Spleen (tissue), 13 donors: ENCODE measurements at places on chromosomes 11 and 22.

DNA sequence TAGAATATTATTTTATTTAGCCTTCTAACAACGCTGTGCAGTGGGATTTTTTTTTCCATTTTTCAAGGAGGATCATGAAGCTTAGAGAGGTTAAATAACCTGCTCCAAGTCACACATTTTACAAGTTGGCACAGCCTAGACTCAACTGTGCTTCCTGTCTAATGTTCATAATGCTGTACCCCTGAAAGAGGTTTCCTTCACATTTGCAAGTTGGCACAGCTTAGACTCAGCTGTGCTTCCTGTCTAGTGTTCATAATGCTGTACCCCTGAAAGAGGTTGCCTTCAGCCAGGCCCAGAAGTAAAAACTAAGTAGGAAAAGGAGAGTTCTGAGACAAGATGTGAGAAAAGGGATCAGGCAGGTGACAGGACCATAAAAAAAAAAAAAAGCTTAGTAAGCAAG, 7.9 kb upstream of the HEPACAM start:
- DNase-seq: no peak

GRCh38 chr11:17853280-17853679, 118.7 kb downstream of the KCNC1 start:
- DNase-seq: no peak

DNA sequence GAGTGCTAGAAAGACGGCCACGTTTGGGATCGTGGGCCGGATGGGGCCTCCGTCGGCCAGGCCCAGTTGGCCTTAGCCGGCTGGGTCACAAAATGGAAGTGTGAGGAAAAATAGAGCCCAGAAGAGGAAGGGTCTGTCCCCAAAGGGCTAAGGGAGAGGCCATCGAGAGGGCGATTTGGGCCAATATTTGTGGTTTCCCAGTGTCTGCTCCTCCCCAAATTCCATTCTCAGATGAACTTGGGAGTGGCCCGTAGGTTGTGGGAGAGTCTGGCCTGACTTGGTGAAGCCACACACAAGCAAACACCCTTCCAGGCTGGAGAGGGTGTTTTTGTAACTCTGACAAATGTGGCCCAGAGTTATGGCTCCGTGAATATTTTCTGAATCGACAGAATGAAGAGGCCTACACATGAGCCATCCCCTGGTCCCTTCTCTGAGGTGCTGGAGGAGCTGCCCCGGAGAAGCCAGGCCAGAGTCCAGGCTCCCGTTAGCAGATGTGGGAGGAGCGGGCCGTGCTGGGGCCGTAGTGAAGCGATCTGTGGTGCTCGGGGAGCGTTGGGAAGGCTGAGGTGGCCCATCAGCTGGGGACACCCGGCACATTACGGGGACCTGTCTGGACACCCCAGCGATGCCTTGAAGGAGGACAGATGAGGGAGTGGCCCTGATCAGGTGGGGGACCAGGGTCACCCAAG, 73.5 kb upstream of the PPARA start:
- peak; percentile 74 for DNase-seq

DNA sequence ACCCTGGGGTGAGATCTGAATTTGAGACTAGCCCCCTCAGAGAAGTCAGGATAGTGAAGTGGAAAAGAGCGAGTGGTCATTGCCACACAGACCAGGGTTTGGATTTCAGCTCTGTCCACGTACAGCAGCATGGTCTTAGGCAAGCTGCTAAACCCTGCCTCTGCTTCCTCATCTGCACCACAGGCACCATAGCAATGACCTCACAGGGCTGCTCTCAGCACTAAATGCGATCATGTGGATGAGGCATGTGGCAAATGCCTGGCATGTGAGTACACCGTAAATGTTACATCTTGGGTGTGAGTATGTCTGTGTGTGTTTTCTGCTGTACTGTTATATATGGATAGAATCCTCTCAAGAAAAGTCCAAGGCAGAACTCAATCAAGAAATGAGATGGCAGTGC, 15.8 kb downstream of the NAV2 start:
- no peak for DNase-seq

DNA sequence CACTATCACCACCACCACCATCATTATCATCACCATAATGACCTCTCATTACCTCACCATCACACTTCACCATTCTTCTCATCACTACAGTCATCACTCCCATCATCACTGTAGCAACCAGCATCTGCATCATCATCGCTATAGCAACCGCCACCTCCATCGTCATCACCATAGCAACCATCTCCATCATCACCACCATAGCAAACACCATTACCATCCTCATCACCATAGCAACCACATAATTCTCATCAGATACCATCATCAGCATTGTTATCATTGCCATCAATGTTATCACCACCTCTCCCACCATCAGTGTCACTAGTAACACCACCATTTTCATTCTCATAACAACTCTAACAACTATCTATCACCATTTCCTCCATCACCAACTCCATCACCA, 23.1 kb upstream of the CD82 start:
- DNase-seq: no peak

GRCh38 chr11:79522626-79523025, 81.8 kb upstream of the TENM4 start:
- DNase-seq: no peak
